AG20443 (cell line): ENCODE measurements at places on chromosomes 1 and 21.

DNA sequence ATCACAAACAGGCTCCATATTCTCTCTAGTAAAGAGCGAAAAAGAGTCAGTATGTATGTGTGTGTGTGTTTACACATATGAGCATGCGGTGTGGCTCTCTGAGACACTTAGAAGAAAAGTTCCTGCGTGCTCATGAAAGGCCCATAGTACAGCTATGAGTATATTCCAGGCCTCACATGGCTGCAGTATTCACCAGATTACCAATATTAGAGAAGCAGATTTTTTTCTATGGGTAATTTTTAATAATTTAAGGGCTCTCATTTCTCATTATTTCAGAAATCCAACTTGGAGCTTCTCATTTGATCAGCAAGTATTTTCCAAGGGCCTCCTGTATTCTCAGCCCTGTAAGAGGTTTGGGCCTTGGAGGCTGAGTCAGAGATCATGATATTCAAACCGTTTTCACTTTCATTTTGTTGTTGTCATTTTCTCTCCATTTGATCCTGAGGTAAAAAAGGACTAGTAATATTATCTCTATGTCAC, 232.9 kb upstream of the SGIP1 start:
- DNase-seq, result peak; percentile 66

DNA sequence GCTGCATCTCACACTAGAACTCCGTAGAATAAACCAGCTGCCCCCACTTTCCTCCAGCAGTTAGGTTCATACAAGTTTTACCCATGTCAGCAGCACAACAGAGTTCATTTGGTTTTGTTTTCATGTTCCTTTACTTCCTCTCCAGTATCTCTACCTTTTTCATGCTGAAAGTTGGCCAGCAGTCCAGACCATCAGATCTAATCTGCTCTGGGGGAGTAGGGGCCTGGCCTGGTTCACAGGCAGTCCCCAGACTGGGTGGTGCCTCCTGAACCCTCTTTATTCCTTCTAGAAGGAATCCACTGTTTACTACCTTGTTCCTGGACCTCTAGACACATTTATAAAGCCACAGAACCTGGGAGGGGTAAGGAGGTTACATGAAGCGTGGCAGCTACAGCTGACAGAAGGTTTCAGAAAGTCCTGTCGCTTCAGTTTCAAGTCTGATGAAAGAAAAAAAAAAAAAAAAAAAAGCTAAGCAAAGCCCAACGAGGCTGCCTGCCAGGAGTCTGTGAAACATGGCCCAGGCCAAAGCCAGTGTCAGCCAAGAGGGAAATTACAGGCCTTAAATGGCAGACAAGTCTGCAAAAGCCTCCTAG, 184.6 kb upstream of the JUN start:
- DNase-seq, result peak; percentile 69

GRCh38 chr1:64246294-64246917, 43.0 kb downstream of the UBE2U start:
- peak; percentile 48 for DNase-seq

DNA sequence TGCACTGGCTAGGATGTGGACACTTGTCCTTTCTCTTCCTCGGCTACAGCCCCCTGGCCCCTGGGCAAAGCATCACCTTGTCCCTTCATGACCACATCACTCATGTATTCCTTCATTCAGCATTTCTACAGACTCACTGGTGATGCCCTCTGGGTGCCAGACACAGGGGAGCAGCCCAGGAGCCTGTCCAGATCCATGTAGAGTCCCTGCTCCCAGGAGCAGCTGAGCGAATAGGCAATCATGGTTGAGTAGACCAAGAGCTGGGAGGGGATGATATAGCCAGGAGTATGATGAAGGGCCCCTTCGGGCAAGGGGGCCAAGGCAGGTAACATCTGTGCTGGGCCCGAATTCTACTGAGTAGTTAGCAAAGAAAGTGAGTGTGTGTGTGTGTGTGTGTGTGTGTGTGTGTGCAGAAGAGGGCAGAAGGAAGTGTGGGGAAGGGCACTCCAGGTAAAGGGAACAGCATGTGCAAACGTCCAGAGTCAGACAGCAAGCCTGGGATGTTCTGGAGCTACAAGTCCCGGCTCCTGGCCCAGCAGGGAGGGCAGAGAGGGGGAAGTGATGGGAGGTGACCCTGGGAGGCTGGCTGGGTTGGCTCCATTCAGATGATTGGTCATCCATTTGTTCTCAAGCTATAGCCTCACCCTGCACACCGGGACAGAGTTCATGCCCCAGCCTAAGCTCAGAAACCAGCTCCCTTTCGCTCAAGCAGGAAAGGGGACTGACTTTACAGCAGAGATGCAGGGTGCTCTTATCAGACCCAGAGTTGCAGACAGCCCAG, 21.0 kb upstream of the PIK3CD start:
- DNase-seq, result no peak

- no peak for DNase-seq
Measured at GRCh38 chr1:109482791-109483671, 674 bp upstream of the ATXN7L2 start.

- no peak for DNase-seq
Measured at GRCh38 chr21:31159808-31160207, 121.5 kb upstream of the KRTAP19-8 start.

GRCh38 chr1:23664837-23665795, 26.5 kb upstream of the RPL11 start:
- DNase-seq, result peak; percentile 61

DNA sequence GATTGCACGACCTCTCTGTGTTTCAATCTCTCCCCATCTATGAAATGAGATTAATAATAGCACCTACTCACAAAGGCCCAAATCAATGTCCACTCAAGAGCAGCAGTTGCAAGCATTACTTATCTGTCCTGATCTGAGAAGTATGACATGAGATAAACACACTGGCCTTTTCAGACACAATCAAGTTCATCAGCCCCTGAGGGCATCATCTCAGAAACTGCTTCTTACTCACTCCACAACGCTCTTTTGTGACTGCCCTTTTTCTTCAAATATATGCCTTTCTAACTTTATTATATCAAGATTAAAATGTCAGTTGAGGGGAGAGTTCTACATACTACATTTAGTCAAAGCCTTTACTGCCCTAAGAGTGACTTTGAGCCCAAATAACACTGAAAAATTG, 371.9 kb upstream of the SPAG17 start:
- no peak for DNase-seq

DNA sequence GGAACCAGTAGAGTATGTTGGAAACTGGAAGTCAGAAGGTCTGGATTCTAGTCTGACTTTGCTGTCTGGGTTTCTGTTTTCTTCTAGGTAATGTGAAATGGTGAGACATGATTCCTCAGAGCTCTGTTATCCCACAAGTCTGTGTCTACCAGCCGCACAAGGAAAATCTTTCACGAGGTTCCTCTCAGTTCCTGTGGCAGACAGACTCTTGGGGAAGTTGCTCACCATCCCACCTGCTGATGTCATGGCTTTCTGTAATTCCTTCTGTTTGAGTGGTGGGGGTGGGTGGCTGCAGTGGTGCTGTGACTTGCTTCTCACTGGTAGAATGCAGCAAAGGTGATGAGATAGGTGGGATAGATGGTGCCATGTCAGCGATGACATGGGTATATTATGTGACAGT, 17.1 kb upstream of the SCMH1 start:
- no peak for DNase-seq

- DNase-seq, result no peak
Measured at GRCh38 chr1:195158091-195158490, 1450.1 kb downstream of the KCNT2 start.

- no peak for DNase-seq
Measured at GRCh38 chr21:36190736-36191135, 34.1 kb downstream of the DOP1B start.

- no peak for DNase-seq
Measured at GRCh38 chr1:79380078-79380477, 373.5 kb upstream of the ADGRL4 start.

- no peak for DNase-seq
Measured at GRCh38 chr1:170049176-170049800, 25.2 kb downstream of the KIFAP3 start.

- no peak for DNase-seq
Measured at GRCh38 chr1:12438349-12438924, 179.6 kb downstream of the DHRS3 start.

GRCh38 chr1:229664133-229664689, 38.2 kb downstream of the URB2 start:
- DNase-seq, result no peak

- DNase-seq, result no peak
Measured at GRCh38 chr1:77673030-77673429, 9.4 kb downstream of the ZZZ3 start.

GRCh38 chr1:84083307-84083706, 60.8 kb upstream of the PRKACB start:
- DNase-seq, result no peak

DNA sequence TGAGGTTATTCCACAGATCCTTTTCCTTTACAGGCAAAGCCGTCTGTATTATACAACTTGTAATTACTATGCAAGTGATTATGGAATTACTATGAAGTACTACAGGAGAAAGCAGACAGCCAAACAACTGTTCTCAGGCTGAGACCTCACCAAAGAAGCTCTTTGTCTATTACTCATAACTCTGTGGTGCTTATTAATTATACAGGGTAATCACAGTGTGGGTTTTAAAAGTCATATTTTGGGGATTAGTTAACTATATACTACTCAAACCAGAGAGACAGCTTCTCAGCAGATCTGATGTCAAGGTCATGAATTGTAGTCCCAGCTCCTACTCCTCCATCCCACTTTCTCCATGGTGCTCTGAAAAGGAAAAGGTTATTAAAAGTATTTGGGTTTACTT, 49.6 kb downstream of the CTTNBP2NL start:
- no peak for DNase-seq

DNA sequence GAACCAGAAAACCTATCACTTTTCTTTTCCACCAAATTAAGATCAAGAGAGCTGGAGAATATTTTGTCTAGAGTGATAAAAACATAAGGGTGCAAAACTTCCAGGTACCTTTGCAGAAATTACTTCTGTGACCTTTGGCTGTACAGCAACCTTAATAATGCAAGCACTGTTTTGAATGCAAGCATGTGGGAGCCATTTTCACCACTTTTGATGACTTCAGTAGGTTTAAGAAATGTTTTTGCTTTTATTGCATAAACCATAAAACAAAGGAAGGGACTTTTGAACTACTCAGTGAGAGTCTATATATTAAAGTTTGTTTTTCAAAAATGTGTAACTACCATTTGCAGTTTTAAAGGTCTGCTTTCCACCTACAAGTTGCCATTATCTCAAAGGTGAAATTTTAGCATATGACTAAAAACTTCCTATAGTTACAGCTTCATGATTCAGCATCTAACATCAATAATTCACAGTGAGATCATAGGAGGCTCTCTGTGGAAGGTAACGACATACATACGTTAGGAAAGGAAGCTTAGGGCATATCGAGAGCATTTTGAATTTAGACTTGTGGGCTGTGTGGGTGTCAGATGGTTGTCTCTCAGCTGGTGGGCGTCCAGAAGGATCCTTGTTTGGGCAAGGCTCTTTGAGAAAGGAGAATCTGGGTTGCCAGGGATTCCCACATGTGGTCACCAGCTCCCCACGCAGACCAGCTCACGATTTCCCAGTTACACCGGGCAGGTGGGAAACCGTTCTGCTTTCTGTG, 1.1 kb upstream of the GADD45A start:
- DNase-seq, result no peak

DNA sequence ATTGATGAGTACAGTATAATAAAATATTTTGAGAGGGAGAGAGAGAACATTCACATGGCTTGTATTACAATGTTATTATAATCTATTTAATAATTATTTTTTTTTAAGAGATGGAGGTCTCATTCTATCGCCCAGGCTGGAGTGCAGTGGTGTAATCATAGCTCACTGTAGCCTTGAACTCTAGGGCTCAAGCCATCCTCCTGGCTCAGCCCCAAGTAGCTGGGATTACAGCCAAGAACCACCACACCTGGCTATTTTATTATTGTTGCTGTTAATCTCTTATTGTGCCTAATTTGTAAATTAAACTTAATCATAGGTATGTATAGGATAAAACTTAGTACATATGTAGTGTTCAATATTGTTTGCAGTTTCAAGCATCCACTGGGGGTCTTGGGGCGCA, 57.8 kb downstream of the HS2ST1 start:
- DNase-seq, result no peak

DNA sequence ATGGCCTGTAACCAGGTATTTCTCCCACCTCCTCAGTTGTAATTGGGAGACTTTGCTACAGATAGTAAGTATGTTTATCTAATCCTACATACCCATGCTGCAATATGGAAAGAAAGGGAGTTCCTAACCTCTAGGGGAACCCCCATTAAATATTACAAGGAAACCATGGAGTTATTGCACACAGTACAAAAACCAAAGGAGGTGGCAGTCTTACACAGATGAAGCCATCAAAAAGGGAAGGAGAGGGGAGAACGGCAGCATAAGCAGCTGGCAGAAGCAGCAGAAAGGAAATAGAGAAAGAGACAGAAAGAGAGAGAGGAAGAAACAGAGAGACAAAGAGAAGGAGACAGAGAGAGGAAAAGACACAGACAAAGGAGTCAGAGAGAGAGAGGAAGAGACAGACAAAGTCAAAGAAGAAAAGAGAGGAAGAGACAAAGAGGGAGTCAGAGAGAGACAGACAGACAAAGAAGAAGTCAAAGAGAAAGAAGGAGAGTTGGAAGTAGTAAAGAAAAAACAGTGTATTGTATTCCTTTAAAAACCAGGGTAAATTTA, 142.9 kb downstream of the FASLG start:
- no peak for DNase-seq

DNA sequence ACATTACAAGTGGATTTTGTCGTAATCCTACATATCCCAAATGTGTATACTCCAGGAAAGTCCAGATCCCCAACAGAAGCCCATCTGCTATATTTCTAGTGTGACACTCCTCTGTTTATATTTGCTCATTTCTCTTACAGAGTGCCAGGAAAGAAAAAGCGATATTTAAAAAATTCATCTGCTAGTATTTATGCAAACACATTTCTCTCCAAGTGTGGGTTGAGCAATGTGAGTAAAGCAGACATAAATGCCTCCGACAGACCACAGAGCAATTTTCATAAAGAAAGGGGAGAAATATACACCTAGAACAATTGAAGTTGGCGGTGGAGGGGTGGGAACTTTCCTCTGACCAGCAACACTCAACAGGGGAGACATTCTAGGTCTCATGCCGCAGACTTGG, 22.2 kb upstream of the RAP1A start:
- DNase-seq, result peak; percentile 27

DNA sequence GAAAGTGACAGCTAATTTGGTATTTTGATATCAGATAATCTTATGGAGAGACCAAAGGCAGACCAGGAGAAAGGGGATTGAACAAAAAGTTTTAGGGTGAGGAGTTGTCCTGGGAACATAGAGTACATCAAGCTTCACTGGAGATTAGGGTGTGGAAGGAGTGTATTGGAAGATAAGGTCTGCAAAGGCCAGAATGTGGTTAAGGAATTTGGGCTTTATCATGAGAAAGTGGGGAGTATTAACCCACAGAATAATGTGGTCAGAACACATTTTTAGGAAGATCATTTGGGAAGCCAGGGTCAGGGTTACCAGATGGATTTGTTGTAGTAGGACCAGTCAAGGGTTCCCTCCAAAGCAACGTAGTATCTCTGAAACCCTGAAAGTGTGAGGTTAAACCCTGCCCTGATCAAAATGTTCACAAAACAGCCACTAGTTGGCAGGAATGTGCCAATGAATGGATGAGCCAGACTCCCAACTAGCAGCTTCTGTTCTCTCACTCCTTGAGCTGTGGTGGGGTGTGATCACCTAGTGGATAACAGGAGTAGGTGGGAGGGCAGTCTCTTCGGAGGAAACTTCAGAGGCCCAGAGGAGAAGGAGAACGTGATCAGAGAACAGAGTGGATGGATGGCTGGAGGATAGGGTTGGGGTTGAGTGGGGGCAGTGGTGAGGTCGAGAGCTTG, 35.8 kb downstream of the SLC2A1 start:
- peak; percentile 77 for DNase-seq

- DNase-seq, result no peak
Measured at GRCh38 chr1:10179406-10180091, 30.8 kb upstream of the KIF1B start.
